ENCODE measurements at places on chromosomes 7 and 10. TPM values are rescaled to one million over a fixed set of nuclear protein-coding genes. Genes with fewer than 3 reads are reported as not detected.

- DNase-seq, result no peak
- no peak overlapping the region for H3K27ac ChIP-seq
- no peaks in the 10 kb centered on the region for H3K27me3 ChIP-seq
- no peaks in the 10 kb centered on the region for H3K36me3 ChIP-seq
- H3K4me1 ChIP-seq, result no peaks in the 10 kb centered on the region
Measured at GRCh38 chr7:96786261-96786997, 76.8 kb upstream of the SEM1 start.

GRCh38 chr10:22997096-22997495, 69.2 kb downstream of the ARMC3 start:
- peaks cover 7% of the 10 kb centered on the region for H3K27me3 ChIP-seq
- H3K4me3 ChIP-seq, result no peak overlapping the region
- no peaks in the 10 kb centered on the region for H3K36me3 ChIP-seq
- H3K27ac ChIP-seq, result no peak overlapping the region
- H3K4me1 ChIP-seq, result no peaks in the 10 kb centered on the region
- no peak for DNase-seq

DNA sequence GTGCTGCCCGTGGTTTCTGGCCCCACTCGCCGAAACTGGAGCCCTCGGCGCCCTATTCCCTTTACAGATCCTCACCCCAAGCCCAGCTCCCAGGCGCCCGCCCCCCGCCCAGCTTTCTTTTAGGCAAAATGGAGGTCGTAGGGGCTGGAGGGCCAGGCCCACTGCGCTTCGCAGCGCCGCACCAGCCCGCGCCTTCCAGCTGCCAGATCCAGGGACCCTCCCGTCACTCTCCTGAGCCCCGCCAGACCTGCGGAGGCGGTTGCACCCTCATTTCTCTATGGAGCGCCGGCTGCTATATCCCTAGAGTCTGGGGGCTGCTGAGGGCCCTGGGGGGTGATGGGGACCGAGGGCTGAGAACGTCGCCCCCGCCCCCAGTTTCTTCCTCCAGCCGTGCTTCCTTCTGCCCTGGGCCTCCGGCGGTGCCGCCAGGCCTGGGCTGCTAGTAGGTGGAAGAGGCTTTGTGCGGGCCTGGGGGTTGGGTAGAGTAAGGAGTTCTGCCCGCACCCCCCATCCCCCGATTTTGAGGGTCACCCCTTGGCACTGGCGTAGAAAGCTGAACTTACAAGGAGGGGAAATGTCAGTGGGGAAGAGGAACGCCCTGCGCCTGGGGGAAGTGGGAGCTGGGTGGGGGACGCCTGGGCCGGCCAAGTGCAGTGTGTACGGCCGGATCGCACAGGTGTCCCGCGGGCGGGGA, 1.0 kb downstream of the GNB2 start:
- H3K27me3 ChIP-seq, result no peaks in the 10 kb centered on the region
- H3K27ac ChIP-seq, result no peak overlapping the region
- H3K4me1 ChIP-seq, result no peaks in the 10 kb centered on the region
- peak overlapping the region; percentile 100 for H3K4me3 ChIP-seq
- DNase-seq, result no peak

DNA sequence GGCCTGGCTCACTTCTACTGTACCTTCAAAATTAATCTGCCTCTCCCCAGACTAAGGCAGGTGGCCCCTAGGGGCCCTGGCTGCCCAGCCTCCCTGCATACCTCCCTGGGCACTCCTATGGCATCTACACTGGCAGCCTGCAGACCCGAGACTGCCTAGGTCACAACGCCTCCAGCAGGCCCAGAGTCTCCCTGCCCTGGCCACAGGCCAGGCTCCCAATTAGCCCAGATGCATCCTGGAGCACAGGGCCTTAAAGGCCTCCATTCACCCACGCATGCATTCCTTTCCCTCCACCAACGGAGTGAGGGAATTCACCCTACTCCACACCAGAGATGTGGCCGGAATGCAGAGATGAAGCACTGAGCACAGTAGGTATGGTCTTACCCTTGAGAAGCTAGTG, 1.9 kb downstream of the CHAT start:
- peaks cover 100% of the 10 kb centered on the region for H3K27me3 ChIP-seq
- H3K27ac ChIP-seq, result no peak overlapping the region
- no peak overlapping the region for H3K4me3 ChIP-seq
- DNase-seq, result no peak
- no peaks in the 10 kb centered on the region for H3K36me3 ChIP-seq

The TEX36 gene
- total RNA-seq, result not detected

DNA sequence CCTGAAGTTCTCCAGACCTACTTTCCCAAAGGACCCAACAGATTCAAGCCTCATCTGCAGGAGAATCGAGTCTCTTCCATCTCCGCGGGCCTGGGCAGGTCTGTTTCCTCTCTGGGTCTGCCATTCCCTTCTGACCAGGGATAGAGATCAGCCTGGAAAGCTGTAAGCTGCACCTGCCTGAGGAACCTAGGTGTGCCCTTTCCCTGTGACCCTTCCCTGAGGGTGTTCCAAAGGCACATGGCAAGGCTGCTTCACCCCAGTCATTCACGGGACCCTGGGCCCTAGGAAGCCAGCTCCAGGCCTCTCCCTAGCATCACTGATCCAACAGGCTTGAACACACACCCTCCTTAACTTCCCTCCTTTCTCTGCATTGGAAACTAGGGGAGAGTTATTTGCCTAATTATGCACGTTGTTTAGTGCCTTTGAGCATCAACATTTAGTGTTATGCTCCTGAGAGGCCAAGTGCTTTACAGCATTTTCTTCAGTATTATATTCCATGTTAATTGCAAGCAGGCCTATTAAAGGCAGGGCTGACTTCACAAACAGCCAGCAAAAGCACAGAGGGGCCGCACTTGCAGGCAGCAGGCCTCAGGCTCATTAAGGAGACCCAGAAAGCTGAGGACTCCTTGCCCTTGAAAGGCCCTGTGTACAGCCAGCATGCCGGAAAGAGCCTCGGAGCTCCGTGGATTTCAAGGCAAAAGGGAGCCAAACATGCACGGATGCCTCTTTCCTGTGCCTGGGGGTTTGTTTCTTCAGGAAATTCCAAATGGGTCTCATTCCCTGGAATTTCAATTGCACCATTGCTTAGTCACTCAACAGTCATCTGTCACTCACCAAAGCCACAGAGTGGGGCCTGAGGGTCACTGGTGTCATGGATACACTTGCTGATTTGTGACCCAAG, 91.0 kb upstream of the FAM20C start:
- DNase-seq, result peak; percentile 94
- peak overlapping the region; percentile 76 for H3K27ac ChIP-seq
- no peaks in the 10 kb centered on the region for H3K27me3 ChIP-seq
- no peaks in the 10 kb centered on the region for H3K36me3 ChIP-seq
- H3K4me1 ChIP-seq, result peaks cover 31% of the 10 kb centered on the region

The TFPI2 gene
- 53.1 TPM for total RNA-seq

GRCh38 chr10:36423821-36424248, 701.6 kb upstream of the ANKRD30A start:
- no peaks in the 10 kb centered on the region for H3K27me3 ChIP-seq
- DNase-seq, result peak; percentile 45

GRCh38 chr7:17069146-17069545, 187.4 kb upstream of the AGR3 start:
- H3K36me3 ChIP-seq, result no peaks in the 10 kb centered on the region
- H3K27me3 ChIP-seq, result no peaks in the 10 kb centered on the region
- no peak overlapping the region for H3K27ac ChIP-seq
- no peak for DNase-seq
- no peak overlapping the region for H3K4me3 ChIP-seq
- H3K4me1 ChIP-seq, result peaks cover 6% of the 10 kb centered on the region

DNA sequence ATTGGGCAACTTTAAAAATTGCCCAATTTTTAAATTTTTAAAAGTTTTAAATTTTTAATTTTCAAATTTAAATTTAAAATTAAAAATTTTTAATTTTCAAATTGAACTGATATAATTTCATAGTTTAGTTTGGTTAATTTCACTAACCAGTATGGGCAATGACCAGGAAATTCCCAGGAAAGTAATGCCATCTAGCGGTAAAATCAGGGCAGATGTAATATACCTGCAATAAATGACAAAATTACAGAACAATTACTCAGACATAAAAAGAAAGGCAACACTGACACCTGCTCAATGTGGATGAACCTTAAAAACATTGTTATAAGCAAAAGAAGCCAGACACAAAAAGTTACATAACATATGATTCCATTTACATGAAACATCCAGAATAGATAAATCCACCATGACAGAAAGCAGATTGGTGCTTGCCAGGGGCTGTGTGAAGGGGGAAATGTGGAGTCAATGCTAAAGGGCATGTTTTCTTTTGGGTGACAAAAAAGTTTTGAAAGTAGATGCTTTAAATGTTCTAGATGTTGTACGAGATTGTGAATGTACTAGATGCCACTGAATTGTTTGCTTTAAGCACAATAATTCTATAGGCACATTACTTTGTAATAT, 28.6 kb upstream of the SLC16A12 start:
- H3K36me3 ChIP-seq, result no peaks in the 10 kb centered on the region
- peak; percentile 73 for DNase-seq
- H3K4me1 ChIP-seq, result no peaks in the 10 kb centered on the region
- no peak overlapping the region for H3K4me3 ChIP-seq
- no peaks in the 10 kb centered on the region for H3K27me3 ChIP-seq
